AG08396 (cell line): ENCODE measurements at places on chromosomes 5 and 9.

GRCh38 chr5:1826235-1826980 lies 25.2 kb downstream of the NDUFS6 start:
- no peak for DNase-seq

GRCh38 chr5:40572937-40573336 lies 106.8 kb upstream of the PTGER4 start:
- DNase-seq = peak; percentile 54

DNA sequence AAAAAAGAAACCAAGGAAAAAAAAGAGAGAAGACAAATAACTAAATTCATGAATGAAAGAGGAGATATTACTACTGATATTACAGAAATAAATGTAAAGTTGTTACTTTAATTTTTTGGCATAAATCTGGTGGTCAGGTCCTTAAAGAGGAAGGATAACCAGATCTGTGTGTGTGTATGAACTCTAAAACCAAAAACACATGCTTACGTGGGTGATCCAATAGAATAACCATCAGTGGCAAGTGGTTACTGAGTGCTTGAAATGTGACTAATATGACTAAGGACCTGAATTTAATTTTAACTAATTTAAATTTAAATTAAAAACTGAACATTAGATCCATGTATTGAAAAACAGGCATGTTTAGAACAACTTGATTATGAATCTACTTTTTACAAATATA lies 10.3 kb downstream of the SLC28A3 start:
- DNase-seq = no peak

GRCh38 chr5:124743602-124744169 lies 2.8 kb downstream of the ZNF608 start:
- no peak for DNase-seq

GRCh38 chr5:166178411-166179080 lies 2112.9 kb upstream of the WWC1 start:
- no peak for DNase-seq

DNA sequence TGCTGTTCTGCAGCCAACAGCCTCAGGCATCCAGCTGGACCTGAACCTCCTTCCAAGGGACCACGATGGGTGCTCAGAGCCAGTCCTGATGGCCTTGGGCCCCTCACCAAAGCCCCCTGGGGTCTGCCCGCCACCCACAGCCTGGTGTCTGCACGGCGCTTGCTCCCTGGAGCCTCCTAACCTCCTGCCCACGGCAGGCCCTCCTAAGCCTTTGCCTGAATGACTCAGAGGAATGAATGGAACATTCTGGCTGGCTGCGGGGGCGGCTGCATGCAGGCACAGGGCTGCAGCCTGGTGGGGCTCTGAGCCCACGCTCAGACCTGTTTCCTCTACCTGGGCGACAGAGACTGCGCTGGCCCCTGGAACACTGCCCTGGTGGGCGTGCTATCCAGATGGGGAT lies 6.9 kb downstream of the SOHLH1 start:
- peak; percentile 49 for DNase-seq

DNA sequence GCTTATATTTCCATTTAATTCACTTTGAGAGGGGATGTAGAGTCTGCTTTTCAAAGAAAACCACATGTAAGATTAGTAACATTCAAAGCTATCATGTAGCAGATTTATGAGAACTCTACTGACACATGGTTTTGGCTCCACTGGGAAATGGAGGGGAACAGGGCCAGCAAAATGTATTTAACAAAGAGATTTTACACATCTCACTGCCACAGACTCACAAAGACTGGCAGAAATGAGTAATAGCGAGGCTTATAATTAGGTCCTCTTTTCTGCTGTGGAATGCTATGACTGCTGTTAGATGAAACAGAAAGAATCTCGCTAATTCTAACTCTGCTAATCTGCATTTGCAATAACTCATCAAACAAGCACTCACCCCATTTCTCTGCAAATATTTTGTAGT lies 4.5 kb downstream of the DAP start:
- peak; percentile 41 for DNase-seq

- DNase-seq = peak; percentile 78
Measured at GRCh38 chr5:177317959-177318377, 6.3 kb upstream of the MXD3 start.

DNA sequence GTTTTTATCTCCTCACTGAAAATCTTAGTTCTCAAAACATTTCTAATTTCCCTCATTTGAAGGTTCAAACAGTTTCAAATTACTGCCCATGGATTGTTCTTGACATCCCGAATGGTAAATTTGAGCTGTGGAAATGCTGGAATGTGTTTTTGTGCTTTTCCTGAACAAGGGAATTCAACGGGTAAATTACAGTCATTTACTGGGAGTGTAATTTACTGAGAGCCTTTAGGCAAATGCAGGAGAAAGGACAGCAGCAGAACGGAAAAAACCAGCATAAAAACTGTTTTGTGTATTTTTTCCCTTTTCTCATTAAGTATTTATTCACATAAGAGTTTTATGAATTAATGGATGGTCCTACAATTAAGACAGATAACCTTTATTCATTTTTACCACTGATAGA lies 139.2 kb downstream of the PBX3 start:
- DNase-seq = no peak

GRCh38 chr5:156640691-156641241 lies 209.3 kb upstream of the PPP1R2B start:
- DNase-seq = peak; percentile 17

DNA sequence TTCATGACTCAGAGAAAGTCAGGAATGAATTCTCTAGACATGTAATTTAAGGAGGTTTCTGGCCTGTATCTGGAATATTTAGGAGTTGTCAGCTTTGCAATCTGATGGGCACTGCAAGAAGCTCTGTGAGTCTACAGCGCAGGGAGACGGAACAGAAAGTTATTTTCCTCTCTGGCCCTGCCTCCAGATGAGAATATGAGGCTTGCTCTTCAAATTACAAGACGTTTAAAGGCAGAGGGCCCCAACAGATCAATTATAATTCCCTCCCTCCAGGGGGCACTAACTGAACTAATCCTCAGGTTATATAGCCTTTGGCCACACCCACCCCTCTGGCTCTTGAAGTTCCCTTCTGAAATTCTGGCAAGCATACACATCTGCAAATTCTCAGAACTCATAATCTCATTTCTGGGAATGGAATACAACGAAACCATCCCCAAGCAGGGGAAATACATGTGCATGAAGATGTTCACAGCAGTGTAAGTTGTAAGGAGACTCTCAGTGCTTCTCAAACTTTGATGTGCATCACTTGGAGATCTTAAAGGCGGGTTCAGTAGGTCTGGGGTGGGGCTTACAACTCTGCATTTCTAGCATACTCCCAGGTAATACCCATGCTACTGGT lies 307.6 kb downstream of the CWC27 start:
- peak; percentile 22 for DNase-seq

DNA sequence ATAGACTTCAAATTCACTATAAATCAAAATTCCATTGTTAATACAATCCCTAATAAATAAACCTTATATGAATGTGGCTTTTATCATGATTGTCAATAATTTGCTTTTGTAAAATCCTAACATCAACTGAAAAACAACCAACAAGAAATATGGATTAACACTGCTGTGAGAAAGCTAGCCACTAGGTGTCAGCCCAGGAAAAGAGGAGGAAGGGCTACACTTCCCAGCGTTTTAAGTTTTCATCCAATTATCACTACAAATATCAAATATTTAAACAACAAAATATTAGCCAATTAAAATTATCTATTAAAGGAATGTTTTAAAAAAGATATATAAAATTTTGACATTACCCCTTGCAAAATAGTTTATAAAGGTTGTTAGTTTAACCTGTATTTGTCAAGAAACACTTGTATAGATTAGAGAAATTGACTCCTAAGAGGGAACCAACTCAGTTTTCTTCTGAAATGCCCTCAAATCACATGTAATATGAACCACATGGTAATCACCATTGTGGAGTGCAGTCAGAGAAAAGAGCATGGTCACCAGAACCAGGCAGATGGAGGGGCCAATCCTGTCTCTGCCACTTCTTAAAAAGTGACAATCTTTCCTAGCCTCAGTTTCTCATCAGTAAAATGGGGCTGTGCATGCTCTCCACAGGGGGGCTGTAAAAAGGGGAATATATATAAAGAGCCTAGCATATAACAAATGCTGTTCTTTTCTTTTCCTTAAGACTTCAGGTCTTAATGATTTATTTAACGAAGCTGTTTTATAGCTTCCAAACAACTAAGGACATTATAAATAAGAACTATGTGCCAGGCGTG lies 188.2 kb downstream of the CRB2 start:
- DNase-seq = peak; percentile 35

GRCh38 chr9:129885018-129885669 lies 49.9 kb downstream of the USP20 start:
- no peak for DNase-seq

- no peak for DNase-seq
Measured at GRCh38 chr5:35294976-35295375, 64.7 kb upstream of the PRLR start.

- no peak for DNase-seq
Measured at GRCh38 chr5:36900283-36900682, 23.7 kb downstream of the NIPBL start.

DNA sequence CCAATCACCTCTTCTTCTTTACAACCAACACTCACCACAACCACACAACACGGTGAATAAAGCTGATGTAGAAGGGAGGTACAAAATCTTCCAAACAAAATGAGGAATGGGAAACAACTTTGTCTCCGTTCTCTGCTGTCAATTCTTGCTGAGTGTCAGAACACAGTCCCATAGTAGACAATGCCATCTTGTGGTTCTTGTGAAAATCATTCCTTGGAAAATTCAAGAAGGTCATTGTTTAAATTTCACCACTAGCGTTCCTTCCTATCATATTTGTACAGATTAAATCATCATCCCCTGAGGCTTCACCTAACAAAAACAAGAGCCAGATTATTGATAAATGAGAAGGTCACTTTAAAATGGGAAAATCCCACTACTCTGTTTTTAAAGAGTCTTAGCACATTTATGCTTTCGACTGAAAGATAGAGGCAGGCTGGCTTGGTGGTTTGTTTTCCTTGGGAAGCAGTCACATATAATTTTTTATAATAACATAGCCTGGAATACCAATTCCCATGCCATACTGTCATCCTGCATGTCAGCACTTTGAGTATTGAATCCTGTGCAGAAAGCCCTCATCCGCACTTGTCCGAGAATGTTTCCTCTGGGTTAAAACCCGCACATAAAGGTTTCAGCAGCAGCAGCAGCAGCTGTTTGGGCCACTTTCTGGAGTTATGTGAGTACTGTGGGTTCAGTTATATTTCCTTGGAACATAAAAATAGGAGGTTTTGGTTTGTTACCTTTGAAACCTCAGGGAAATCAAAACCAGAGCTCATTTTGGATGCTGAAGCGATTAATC lies 395.0 kb upstream of the SMARCA2 start:
- no peak for DNase-seq

DNA sequence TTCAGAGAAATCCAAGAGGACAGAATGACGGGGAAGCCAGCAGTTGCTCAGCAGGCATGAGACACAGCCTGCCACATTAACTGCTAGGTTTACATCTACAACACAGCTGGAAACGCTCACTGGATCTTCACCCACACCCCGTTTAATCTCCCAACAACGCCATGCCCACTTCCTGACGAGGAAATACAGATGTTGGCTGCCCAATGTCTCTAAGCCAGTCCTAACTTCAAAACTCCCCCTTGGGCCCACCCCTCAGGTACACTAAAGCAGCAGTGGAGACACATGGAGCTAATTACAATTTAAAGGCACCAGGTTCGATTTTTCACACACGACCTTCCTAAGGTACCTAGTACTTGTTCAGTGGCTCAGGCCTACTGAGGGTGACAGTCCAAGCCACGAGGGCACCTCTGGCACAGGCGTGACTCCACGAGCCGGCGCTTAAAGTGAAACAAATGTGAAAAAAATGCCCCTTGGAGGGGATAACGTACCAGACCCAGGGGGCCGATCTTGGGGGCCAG lies 904 bp downstream of the RPL12 start:
- peak; percentile 42 for DNase-seq

DNA sequence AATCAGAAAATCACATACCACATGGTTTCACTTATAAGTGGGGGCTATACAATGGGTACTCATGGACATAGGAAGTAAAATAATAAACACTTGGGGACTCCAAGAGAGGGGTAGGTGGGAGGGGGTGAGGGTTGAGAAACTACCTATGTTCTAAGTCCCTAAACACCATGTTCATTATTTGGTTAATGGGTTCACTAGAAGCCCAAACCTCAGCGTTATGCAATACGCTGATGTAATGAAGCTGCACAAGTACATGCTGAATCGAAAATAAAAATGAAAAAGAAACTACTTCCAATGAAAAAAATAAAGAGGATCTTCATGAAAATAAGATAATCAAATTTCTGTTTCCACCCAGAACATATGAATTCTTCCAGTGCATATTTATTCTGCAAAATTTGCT lies 208.5 kb downstream of the TMEM161B start:
- no peak for DNase-seq

DNA sequence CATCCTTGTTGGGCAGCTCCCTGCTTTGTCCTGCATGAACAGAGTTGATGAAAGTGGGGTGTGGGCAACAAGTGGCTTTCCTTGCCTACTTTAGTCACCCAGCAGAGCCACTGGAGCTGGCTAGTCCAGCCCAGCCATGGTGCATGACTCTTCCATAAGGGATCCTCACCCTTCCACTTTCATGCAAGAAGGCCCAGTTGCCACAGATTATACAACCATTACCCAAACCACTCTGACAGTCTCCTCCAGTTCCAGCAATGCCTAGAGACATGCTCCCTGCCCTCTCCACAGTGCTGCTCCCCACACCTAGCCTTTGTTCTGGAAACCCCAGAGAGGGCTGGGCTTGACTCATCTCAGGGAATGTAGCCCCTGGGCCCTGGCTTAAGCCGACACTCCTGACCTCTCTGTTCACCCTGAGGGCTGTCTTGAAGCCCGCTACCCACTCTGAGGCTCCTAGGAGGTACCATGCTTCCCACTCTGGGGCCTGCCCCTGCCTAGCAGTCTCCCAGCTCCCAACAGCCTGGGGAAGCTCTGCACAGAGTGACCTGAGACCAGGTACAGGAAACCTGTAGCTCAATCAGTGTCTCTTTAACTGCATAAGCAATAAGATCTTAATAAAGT lies 3.9 kb downstream of the SLC35A4 start:
- no peak for DNase-seq

DNA sequence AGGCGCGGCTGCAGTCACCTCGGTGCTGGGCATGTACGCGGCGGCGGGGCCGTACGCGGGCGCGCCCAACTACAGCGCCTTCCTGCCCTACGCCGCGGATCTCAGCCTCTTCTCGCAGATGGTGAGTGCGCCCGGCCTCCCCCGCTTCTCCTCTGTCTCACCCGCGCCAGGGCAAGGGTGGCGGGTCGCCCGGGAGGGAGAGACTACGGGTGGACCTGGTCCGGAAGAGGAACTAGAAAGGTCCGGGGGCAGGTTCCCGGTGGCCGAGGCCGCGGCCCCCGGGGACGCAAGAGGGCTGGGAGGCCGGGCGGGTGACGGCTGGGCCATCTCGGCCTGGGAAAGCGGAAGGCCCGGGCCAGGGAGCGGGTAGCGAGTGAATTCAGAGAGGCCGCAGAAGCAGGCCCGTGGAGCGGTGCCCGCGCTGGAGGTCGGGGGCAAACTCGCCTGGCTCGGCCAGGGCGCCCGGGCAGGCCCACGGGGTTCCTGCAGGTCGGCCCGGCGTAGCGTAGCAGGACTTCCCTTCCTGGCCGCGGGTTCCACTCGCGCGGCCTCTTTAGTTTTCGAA lies 711 bp downstream of the IRX1 start:
- no peak for DNase-seq

- no peak for DNase-seq
Measured at GRCh38 chr9:127334725-127335124, 62.2 kb upstream of the SLC2A8 start.

GRCh38 chr9:8457816-8458215 lies 658.2 kb upstream of the DMAC1 start:
- DNase-seq = no peak

- DNase-seq = peak; percentile 68
Measured at GRCh38 chr9:37963936-37964739, 60.2 kb upstream of the SLC25A51 start.

GRCh38 chr9:125277411-125277810 lies 15.8 kb downstream of the GAPVD1 start:
- DNase-seq = no peak
